ENCODE measurements at places on chromosomes 4 and X. TPM values are rescaled to one million over a fixed set of nuclear protein-coding genes. Genes with fewer than 3 reads are reported as not detected.

Gene KLHL13
- polyA plus RNA-seq = 77.8 TPM

Gene USP17L15
- not detected for polyA plus RNA-seq

Gene LGI2
- polyA plus RNA-seq = 30.6 TPM

Gene PCSK1N
- 9.4 TPM for polyA plus RNA-seq

Gene FGF13
- 28.8 TPM for polyA plus RNA-seq

Gene PRRG3
- 5.1 TPM for polyA plus RNA-seq

Gene UXT
- polyA plus RNA-seq = 121 TPM

Gene PLXNB3
- polyA plus RNA-seq = 0.82 TPM

Gene PGAM4
- 0.49 TPM for polyA plus RNA-seq

Gene HPGDS
- 3.6 TPM for polyA plus RNA-seq

Gene XG
- polyA plus RNA-seq = 0.56 TPM

Gene GPC4
- polyA plus RNA-seq = 20.8 TPM

Gene ADH7
- polyA plus RNA-seq = not detected

Gene CNKSR2
- 1.5 TPM for polyA plus RNA-seq

Gene UGT2B11
- polyA plus RNA-seq = 1.9 TPM

Gene KLHL4
- polyA plus RNA-seq = 7.6 TPM

Measured in right renal pelvis (tissue), 4 donors.